ENCODE measurements at places on chromosomes 13 and 19.

GRCh38 chr13:110965038-110965754 lies 50.3 kb upstream of the ANKRD10 start:
- H3K27ac ChIP-seq = no peak overlapping the region
- no peak overlapping the region for H3K4me3 ChIP-seq
- DNase-seq = peak; percentile 73
- H3K4me1 ChIP-seq = no peaks in the 10 kb centered on the region

GRCh38 chr13:99196466-99197116 lies 4.1 kb upstream of the UBAC2 start:
- H3K4me3 ChIP-seq = no peak overlapping the region
- no peak overlapping the region for H3K27ac ChIP-seq
- peaks cover 6% of the 10 kb centered on the region for H3K4me1 ChIP-seq
- no peaks in the 10 kb centered on the region for H3K36me3 ChIP-seq
- DNase-seq = no peak

- H3K27me3 ChIP-seq = peaks cover 53% of the 10 kb centered on the region
- no peak overlapping the region for H3K4me3 ChIP-seq
- DNase-seq = no peak
- peaks cover 12% of the 10 kb centered on the region for H3K4me1 ChIP-seq
- H3K36me3 ChIP-seq = no peaks in the 10 kb centered on the region
Observed at GRCh38 chr19:35811317-35812219, 1.1 kb downstream of the PRODH2 start.

DNA sequence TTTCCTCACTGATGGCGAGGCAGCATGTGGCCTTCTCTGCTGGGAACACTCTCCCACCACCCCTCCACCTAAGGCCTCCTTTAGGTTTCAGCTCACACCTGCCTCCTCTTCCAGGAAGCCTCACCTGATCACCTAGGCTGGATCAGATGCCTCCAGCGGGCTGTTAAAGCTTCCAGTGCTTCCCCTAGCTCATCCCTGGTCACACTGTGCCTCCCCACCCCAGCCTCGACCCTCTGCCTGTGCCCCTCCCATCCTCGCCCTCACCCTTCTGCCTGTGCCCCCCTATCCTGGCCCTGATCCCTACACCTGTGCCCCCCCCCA lies 33.8 kb downstream of the MAP4K1 start:
- no peak overlapping the region for H3K27ac ChIP-seq
- no peak for DNase-seq
- no peaks in the 10 kb centered on the region for H3K36me3 ChIP-seq
- no peaks in the 10 kb centered on the region for H3K27me3 ChIP-seq
- no peak overlapping the region for H3K4me3 ChIP-seq

GRCh38 chr13:71593566-71593965 lies 273.4 kb downstream of the DACH1 start:
- DNase-seq = no peak
- no peak overlapping the region for H3K4me3 ChIP-seq
- H3K27me3 ChIP-seq = no peaks in the 10 kb centered on the region
- no peak overlapping the region for H3K27ac ChIP-seq
- H3K36me3 ChIP-seq = no peaks in the 10 kb centered on the region
- no peaks in the 10 kb centered on the region for H3K4me1 ChIP-seq

GRCh38 chr19:55504252-55504603 lies 16.0 kb downstream of the SSC5D start:
- no peak for DNase-seq
- peak overlapping the region; percentile 75 for H3K4me3 ChIP-seq
- H3K36me3 ChIP-seq = peaks cover 62% of the 10 kb centered on the region
- H3K27ac ChIP-seq = no peak overlapping the region
- no peaks in the 10 kb centered on the region for H3K27me3 ChIP-seq

DNA sequence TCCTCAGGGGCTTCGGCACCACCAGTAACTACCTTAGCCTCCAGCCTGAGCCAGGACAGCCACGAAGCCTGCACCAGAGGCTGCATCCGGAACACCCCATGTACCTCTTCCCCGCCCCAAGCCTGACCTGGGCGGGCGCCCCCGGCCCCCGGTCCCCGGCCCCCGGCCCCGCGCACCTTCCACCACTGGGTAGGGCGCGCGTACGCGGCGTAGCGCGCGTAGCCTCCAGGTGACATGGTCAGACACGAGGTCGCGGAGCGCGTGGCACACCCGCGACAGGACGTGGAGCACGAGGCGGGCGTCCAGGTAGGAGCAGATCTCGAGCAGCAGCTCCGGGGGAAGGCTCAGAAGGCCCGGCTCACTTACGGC lies 450 bp downstream of the FBXW9 start:
- no peak for DNase-seq
- peak overlapping the region; percentile 84 for H3K4me3 ChIP-seq
- H3K36me3 ChIP-seq = peaks cover 47% of the 10 kb centered on the region
- no peaks in the 10 kb centered on the region for H3K27me3 ChIP-seq
- H3K4me1 ChIP-seq = peaks cover 17% of the 10 kb centered on the region

- H3K27ac ChIP-seq = no peak overlapping the region
- H3K27me3 ChIP-seq = no peaks in the 10 kb centered on the region
- H3K36me3 ChIP-seq = no peaks in the 10 kb centered on the region
- DNase-seq = no peak
- H3K4me1 ChIP-seq = no peaks in the 10 kb centered on the region
- no peak overlapping the region for H3K4me3 ChIP-seq
Observed at GRCh38 chr13:65488606-65489005, 1741.5 kb downstream of the PCDH9 start.

GRCh38 chr19:45670670-45671453 lies 2.8 kb downstream of the GIPR start:
- H3K27ac ChIP-seq = no peak overlapping the region
- peak; percentile 88 for DNase-seq
- H3K36me3 ChIP-seq = no peaks in the 10 kb centered on the region

DNA sequence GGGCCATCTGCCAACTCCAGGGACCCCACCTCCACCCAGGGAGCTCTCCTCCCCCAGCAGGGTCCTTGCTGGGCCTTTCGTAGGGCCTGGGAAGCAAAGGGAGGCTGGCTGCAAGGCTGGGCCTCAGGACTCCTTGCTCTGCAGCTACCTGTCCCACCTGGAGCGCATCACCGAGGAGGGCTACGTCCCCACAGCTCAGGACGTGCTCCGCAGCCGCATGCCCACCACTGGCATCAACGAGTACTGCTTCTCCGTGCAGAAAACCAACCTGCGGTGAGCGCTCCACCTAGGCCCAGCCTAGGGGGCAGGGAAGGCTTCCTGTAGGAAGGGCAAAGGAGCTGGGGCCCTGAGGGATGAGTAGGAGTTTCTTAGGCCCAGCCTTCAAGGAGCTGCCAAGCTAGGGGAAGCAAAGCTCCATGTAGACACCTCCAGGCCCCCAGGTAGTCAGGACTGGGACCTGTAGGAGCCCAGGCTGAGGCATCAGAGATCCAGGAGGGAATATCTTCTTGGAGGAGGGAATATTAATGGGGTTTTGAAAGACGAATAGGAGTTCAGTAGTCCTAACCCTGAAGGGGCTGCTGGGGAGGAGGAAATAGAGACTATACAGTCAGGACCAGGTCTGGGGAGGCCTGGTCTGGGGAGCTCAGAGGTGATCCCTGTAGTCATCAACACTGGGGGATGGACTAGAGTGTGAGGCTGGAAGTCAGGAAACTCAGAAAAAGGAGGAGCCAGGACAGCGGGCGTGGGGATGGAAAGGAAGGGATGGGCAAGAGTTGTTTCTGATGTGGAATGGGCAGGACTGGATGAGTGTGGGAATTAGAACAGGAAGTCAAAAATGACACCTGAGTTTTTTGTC lies 16.0 kb downstream of the GNA15 start:
- no peak overlapping the region for H3K27ac ChIP-seq
- peaks cover 10% of the 10 kb centered on the region for H3K27me3 ChIP-seq
- peaks cover 6% of the 10 kb centered on the region for H3K36me3 ChIP-seq

- H3K36me3 ChIP-seq = peaks cover 29% of the 10 kb centered on the region
- no peaks in the 10 kb centered on the region for H3K27me3 ChIP-seq
- peak overlapping the region; percentile 91 for H3K4me3 ChIP-seq
- DNase-seq = no peak
Observed at GRCh38 chr13:113448885-113449692, 4.2 kb downstream of the ADPRHL1 start.

GRCh38 chr19:47227352-47228167 lies 3.4 kb downstream of the BBC3 start:
- H3K4me1 ChIP-seq = peaks cover 51% of the 10 kb centered on the region
- H3K4me3 ChIP-seq = peak overlapping the region; percentile 96
- peaks cover 13% of the 10 kb centered on the region for H3K36me3 ChIP-seq
- no peaks in the 10 kb centered on the region for H3K27me3 ChIP-seq
- peak; percentile 98 for DNase-seq

- no peak overlapping the region for H3K4me3 ChIP-seq
- H3K36me3 ChIP-seq = no peaks in the 10 kb centered on the region
- peaks cover 12% of the 10 kb centered on the region for H3K4me1 ChIP-seq
- H3K27ac ChIP-seq = no peak overlapping the region
- peak; percentile 11 for DNase-seq
Observed at GRCh38 chr19:383922-384798, 24.8 kb downstream of the C2CD4C start.

GRCh38 chr19:33641261-33641660 lies 19.5 kb downstream of the CHST8 start:
- no peak overlapping the region for H3K4me3 ChIP-seq
- H3K27me3 ChIP-seq = peaks cover 5% of the 10 kb centered on the region
- no peak for DNase-seq
- no peaks in the 10 kb centered on the region for H3K4me1 ChIP-seq
- no peaks in the 10 kb centered on the region for H3K36me3 ChIP-seq

DNA sequence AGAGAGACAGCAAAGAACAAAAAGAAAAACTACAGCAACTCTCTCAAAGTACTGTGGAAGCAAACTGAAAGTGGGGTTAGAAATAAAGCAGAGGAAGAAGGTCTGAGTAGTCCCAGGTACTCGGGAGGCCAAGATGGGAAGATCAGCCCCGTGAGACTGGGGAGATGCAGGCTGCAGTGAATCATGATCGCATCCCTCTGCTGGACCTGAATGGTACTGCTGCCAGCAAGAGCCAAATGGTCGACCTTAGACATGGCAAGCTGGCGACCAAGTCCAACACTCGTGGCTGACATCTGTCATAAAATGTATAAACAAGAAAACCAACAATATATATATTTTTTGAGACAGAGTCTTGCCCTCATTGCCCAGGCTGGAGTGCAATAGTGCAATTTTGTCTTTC lies 33.7 kb upstream of the ZNF724 start:
- peak; percentile 26 for DNase-seq
- no peaks in the 10 kb centered on the region for H3K4me1 ChIP-seq
- H3K4me3 ChIP-seq = no peak overlapping the region
- no peaks in the 10 kb centered on the region for H3K36me3 ChIP-seq

- DNase-seq = no peak
- H3K4me3 ChIP-seq = no peak overlapping the region
- H3K4me1 ChIP-seq = peaks cover 10% of the 10 kb centered on the region
- H3K27me3 ChIP-seq = peaks cover 3% of the 10 kb centered on the region
- no peaks in the 10 kb centered on the region for H3K36me3 ChIP-seq
Observed at GRCh38 chr13:30851697-30852096, 54.4 kb upstream of the MEDAG start.

GRCh38 chr13:100913143-100913542 lies 238.5 kb upstream of the TMTC4 start:
- no peak overlapping the region for H3K4me3 ChIP-seq
- no peak overlapping the region for H3K27ac ChIP-seq
- no peaks in the 10 kb centered on the region for H3K27me3 ChIP-seq
- peak; percentile 44 for DNase-seq

- H3K27ac ChIP-seq = no peak overlapping the region
- no peak for DNase-seq
- no peaks in the 10 kb centered on the region for H3K36me3 ChIP-seq
- peaks cover 5% of the 10 kb centered on the region for H3K4me1 ChIP-seq
- H3K4me3 ChIP-seq = no peak overlapping the region
Observed at GRCh38 chr13:19685034-19685433, 51.6 kb downstream of the MPHOSPH8 start.

- H3K4me3 ChIP-seq = no peak overlapping the region
- H3K4me1 ChIP-seq = no peaks in the 10 kb centered on the region
- DNase-seq = no peak
- no peak overlapping the region for H3K27ac ChIP-seq
- H3K27me3 ChIP-seq = no peaks in the 10 kb centered on the region
- no peaks in the 10 kb centered on the region for H3K36me3 ChIP-seq
Observed at GRCh38 chr13:50200988-50201387, 185.7 kb downstream of the KCNRG start.

- H3K4me1 ChIP-seq = peaks cover 4% of the 10 kb centered on the region
- peaks cover 74% of the 10 kb centered on the region for H3K36me3 ChIP-seq
- H3K27ac ChIP-seq = peak overlapping the region; percentile 85
- H3K4me3 ChIP-seq = no peak overlapping the region
- peak; percentile 97 for DNase-seq
- H3K27me3 ChIP-seq = no peaks in the 10 kb centered on the region
Observed at GRCh38 chr13:46354156-46355087, 32.6 kb downstream of the RUBCNL start.

GRCh38 chr13:114264886-114265611 lies 16.4 kb upstream of the UPF3A start:
- no peak for DNase-seq
- peaks cover 97% of the 10 kb centered on the region for H3K36me3 ChIP-seq
- H3K27ac ChIP-seq = peak overlapping the region; percentile 85
- no peak overlapping the region for H3K4me3 ChIP-seq

DNA sequence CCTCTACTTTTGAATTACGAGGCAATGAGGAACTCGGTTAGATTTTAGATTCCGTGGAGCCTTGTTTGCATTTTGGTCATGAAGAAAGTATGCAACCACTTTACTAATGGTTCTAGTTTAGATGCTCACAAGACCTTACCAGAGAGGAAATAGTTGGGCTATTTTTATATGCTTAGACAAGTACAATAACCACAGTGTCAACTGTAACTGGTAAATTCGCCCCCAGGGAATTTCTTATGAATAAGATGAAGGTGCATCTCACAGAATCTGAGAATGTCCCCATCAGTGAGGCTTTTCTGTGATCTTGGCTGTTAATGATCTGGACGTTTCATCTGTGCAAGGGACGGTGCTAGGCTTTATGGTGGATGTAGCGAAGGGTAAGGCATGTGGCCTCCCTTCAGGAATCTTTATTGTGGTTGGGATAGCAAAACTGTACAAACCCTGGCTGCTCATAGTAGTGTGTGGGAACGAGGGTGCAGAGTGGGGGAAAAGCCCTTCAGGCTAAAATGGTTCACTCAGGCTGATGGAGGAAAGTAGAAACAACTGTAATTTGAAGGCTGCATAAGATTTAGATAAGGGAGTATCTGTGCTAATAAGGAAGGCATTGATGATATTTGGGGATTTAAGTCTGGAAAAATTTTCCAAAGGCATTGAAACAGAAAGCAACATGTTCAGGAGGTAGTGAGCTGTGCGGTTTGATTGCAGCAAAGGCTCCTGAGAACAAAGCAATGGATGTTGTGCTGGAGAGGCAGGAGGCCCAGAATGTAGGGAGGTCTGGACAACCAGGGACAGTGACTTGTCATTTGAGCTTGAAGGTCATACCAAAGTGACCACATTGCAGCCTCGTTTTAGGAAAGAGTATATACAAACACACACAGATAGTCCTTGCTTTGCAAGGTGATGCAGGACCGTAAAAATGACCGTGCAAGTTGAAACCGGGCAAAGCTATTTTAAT lies 28.4 kb downstream of the UBAC2 start:
- H3K4me1 ChIP-seq = peaks cover 13% of the 10 kb centered on the region
- no peaks in the 10 kb centered on the region for H3K27me3 ChIP-seq
- H3K4me3 ChIP-seq = no peak overlapping the region
- DNase-seq = peak; percentile 87
- no peaks in the 10 kb centered on the region for H3K36me3 ChIP-seq
- H3K27ac ChIP-seq = peak overlapping the region; percentile 63
